ENCODE measurements at places on chromosomes 6 and 20. TPM values are rescaled to one million over a fixed set of nuclear protein-coding genes. Genes with fewer than 3 reads are reported as not detected.

The HSPA1L gene
- 3.1 TPM for total RNA-seq

The FNDC11 gene
- total RNA-seq, result 3.4 TPM

The MAK gene
- 0.18 TPM for total RNA-seq

DNA sequence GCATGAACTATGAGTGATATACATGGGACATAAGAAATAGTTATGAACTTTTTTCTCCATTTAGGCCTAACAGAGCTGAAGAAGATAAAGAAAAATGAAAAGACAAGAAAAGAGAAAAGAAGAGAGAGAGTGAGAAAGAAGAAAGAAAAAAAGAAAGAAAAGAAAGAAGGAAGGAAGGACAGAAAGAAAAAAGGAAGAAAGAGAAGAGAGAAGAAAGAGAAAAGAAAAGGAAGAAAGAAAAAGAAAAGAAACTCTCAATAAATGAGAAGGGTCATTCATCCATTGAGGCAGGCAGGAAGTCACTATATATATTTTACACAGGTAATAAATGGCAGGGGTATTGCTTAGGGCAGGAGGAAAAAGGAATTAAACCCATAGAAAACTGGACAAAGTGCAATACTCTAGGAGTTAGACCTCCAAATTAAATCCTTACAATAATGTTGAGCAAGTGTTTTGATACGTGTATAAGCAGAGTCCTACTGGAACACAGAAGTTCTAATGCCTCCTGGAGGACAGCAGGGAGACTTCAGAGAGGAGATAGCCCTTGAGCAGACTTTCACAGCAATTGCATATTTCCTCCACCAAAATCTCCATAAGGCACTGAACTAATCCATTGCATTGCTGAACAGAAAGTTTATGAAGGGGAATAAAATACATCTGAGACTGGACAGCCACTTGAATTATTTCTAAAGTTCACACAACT is 86.4 kb upstream of the TENT5A start:
- DNase-seq, result no peak

Measured in cardiac muscle cell (in vitro differentiated cells and primary cell).